ENCODE measurements at places on chromosomes 4 and X. TPM values are rescaled to one million over a fixed set of nuclear protein-coding genes. Genes with fewer than 3 reads are reported as not detected.
A peak's percentile ranks its signal among the peaks of the same experiment; 100 is the strongest.

- no peak for DNase-seq
These were observed 573.8 kb downstream of the KCNIP4 start for GRCh38 chr4:21374641-21375368.

DNA sequence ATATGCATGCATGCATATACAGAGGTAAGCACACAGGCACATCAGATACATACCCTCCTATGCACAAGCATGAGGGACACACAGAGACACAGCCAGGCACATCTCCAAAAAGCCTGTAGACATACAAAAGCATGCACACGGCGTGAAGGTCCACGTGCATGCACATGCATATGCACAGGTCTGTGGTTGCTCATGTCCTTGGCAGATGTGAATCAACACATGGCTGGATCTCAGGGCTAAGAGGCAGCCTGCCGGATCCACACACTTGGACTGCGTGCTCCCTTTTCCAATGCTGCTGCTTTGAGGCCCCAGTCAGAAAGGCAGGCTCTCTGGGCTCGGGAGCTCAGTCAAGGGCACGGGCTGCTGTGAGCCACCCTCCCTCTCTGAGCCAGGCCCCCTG, 3.6 kb downstream of the STARD8 start:
- no peak for DNase-seq

DNA sequence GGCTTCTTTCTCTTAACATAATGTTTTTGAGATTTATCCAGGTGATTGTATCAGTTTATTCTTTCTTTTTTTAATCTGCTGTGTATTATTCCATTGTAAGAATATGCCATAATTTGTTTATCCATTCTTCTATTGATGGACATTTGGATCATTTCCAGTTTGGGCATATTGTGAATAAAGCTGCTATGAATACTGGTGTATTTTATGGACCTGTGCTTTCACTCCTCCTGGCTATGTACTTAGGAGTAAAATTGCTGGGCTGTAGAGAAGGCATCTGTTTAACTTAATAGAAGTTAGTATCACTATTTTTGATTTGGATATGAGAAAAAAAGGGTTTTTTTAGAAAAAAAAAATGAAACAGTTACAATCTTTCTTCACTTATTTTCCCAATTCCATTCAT, 50.0 kb upstream of the FAM9C start:
- DNase-seq: no peak

DNA sequence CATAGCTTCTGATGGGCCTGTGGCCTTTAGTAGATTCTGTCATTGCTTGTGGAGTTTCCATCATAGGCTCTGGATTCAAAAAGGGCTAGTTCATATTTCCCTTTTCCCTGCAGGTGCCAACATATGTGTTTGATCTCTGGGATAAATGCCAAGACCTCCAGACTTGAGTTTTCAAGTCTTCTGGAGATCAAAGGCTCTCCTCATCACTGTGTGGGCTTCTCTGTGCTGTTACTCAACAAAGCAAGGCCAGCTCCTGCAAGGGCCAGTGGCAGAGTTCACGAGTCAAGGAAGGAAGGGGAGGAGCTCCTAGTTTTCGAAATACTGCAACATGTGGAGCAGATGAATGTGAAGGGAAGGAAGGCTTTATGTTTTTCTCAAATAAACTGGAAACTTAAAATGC, 62.7 kb upstream of the SCML1 start:
- DNase-seq: no peak

- no peak for DNase-seq
These were observed 1233.1 kb downstream of the C4orf33 start for GRCh38 chr4:130329036-130329435.

DNA sequence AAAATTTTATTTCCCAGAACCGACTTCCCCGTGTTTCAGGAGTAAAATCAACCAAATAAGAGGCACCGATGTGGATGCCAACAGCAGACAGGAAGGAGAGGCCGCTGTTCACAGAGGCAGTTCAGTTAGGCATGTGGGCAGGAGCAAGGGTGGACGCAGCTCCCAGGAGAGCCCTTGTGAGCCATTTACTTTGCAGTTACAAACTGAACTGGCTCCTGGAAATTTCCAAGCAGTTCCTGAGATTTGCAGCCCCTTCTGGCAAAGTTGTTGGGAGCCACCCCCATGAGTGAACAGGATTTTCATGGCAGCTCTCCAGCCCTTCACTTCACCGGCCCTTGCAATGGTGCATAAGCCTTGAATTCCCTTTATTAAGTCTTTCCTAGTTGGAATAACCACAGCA, 189.1 kb downstream of the AFAP1 start:
- DNase-seq: no peak

DNA sequence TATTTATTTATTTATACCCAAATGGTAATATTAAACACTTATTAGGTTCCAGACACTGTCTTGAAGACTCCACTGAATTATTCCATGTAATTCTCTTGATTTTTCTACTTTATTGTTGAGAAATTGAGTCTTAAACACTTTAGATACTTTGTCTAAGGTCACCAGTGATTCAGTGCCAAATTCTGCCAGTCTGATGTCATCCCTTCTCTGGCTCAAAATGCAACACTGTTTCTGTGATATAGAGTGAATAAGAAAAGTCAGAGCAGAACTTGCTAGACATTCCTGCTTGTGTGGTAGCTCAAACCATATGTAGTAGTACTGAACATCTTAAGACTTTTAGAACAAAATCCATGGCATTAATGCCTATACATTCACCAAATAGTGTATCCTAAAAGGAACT, 164.3 kb downstream of the GABRB1 start:
- no peak for DNase-seq

GRCh38 chr4:83110970-83111750, 3.4 kb downstream of the PLAC8 start:
- DNase-seq: no peak

GRCh38 chr4:75557696-75558095, 1.8 kb downstream of the ODAPH start:
- DNase-seq: no peak

- no peak for DNase-seq
These were observed 116.5 kb upstream of the NDST4 start for GRCh38 chr4:115229873-115230272.

- DNase-seq: peak; percentile 36
These were observed 24.3 kb upstream of the PGM2 start for GRCh38 chr4:37802068-37802666.

DNA sequence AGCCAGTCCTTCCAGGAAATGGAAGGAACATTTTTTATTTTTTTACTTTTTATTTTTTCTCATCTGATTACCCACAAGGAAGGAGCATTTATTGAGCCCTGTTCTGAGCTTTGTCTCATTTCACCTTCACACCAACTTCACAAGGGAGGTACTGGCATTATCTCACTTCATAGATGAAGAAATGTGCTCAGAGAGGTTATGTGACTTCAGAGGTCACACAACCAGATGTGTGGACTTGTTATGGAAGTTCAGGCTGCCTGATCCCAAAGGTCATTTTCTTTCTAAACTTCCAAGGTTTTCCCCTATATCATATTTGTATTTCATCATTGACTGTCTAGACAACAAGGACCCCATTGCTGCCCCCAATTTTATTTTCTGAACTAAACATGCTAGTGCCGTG, 160.3 kb downstream of the DCLK2 start:
- no peak for DNase-seq

GRCh38 chrX:103399744-103400143, 23.4 kb downstream of the BEX3 start:
- no peak for DNase-seq

GRCh38 chr4:110639207-110640090, 16.6 kb upstream of the PITX2 start:
- no peak for DNase-seq

- no peak for DNase-seq
These were observed 105.0 kb downstream of the TBL1X start for GRCh38 chrX:9569876-9570301.

- no peak for DNase-seq
These were observed 22.4 kb downstream of the MAP7D3 start for GRCh38 chrX:136228839-136229207.

- DNase-seq: no peak
These were observed 143.4 kb downstream of the GLRA2 start for GRCh38 chrX:14672611-14673172.

GRCh38 chrX:47643926-47644325, 6.4 kb downstream of the ELK1 start:
- DNase-seq: no peak

- no peak for DNase-seq
These were observed 17.8 kb upstream of the TBC1D19 start for GRCh38 chr4:26566133-26566532.

DNA sequence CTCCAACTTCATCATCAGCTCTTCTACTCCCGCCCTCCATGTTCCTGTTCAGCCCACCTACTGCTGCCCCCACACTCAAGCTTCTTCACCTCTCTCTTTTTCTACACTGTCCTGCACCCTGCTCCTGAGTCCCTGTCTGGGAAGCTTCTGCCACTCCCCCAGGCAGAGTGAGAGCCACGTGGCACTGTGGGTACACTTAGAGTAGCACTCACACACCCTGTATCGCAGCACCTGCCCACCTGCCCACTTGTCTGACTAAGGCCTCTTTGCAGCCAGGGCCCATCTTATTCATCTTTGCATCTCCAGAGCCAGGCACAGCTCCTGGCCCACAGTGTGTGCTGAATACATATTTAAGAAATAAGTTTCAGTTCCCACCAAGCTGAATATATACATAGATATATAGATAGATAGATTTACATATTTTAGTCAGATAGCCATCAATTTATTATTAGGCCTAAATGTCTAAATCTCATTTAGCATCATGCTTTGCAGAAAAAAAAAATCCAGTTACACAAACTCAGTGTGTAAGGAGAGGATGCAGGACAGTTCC, 24.9 kb downstream of the CCDC149 start:
- DNase-seq: no peak

GRCh38 chrX:40100537-40101429, 3.0 kb upstream of the BCOR start:
- DNase-seq: no peak

GRCh38 chrX:118062048-118062789, 54.4 kb downstream of the KLHL13 start:
- DNase-seq: no peak

Gene ANXA10
- total RNA-seq: not detected

Gene STPG2
- not detected for total RNA-seq

Gene TRPC3
- 0.20 TPM for total RNA-seq

Gene STK26
- total RNA-seq: 1.1 TPM

Gene RTL9
- total RNA-seq: 0.64 TPM

Gene FGFBP2
- total RNA-seq: 1.7 TPM

Gene TACR3
- total RNA-seq: not detected

Gene IL3RA
- 4.4 TPM for total RNA-seq

Gene NWD2
- not detected for total RNA-seq

Gene SPARCL1
- 578 TPM for total RNA-seq
